Femur (tissue), 1 donor: ENCODE measurements at places on chromosomes 11 and 22.

DNA sequence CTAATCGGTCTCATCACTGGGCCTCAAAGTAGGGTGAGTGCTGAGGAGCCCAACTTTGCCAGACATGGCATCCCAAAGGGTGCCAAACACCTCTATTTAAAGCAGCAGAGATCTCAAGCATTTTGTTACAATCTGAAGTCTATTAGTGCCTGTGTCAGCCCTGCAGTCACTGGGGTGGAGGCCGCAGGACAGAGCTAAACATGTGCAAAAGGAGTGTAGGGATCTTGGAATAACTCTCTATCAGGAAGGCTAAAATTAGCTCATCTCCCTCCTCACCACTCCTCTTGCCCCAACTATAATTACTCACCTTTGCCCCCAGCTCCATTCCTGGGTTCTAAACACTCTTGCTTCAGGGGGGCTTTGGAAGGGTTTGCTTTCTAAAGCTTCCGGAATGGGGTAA, 87.5 kb downstream of the TIMP3 start:
- no peak for DNase-seq

DNA sequence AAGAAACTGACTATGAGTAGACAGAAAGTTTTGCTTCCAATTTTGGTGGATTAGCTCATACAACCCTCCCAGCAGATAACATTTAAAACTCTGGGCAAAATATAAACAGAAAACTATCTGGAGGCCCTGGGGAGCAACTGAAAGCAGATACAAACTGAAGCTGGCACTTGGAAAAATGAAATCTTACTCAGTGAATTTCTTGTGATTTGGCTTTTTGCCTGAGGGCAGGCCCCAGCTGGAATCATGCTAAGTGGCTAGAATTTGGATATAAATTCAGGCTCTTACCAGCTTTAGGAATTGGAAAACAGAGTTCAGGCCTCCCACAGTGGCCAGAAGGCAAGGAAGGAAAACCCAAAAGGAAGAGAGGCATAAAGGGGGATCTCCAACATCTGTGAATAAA, 85.8 kb downstream of the EFCAB6 start:
- DNase-seq, result peak; percentile 49

DNA sequence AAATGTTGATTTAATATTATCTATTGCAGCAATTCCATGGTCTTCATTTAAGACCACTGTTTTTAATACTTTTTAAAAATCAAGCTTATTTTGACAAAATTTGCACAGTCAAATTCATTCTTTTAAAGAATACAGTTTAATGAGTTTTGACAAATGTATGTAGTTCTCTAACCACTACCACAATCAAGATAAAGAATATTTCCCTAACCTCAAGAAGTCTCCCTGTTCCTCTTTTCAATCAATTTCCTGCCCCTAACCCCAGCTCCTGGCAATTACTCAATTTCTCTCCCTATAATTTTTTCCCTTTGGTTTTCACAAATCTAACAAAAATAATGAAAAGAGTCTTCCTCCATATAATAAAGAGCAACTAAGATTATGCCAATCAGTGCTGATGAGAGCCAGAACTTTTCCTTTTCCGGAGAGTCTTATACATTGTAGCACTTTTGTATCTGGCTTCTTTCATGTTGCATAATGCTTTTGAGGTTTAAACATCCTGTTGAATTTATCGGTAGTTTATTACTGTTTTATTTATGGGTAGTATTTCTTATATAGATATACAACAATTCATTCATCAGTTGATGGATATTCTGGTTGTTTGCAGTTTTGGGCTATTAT, 231.7 kb downstream of the AASDHPPT start:
- no peak for DNase-seq

DNA sequence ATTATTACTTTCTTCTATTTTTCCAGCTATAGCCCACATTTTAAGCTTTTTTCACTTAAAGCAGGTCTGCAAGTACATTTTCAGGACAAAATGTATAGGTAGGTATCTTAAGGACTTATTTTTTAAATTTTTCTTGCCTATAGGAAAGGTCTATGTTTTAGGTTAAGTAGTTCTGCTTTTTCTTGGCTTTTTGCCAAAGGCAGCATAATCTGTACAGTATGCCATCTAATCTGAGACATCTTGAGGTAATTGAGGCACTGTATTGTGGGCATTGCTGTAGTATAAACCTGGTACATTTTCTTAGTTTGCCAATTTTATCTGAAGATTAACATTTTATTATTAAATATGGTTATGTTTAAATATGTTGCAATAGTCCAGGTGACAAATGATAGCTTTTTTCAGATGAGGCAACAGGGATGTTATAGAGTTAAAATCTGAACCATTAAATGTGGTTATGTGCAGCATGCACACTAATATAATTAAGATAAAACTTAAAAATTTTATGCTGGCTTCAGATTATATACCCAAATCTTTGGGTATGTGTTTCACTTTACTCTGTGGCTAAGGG, 42.9 kb downstream of the QSER1 start:
- DNase-seq, result no peak
